ENCODE measurements at places on chromosomes 6 and 20. TPM values are rescaled to one million over a fixed set of nuclear protein-coding genes. Genes with fewer than 3 reads are reported as not detected.

GRCh38 chr6:125294036-125294435, 7.7 kb downstream of the HDDC2 start:
- no peak for DNase-seq

DNA sequence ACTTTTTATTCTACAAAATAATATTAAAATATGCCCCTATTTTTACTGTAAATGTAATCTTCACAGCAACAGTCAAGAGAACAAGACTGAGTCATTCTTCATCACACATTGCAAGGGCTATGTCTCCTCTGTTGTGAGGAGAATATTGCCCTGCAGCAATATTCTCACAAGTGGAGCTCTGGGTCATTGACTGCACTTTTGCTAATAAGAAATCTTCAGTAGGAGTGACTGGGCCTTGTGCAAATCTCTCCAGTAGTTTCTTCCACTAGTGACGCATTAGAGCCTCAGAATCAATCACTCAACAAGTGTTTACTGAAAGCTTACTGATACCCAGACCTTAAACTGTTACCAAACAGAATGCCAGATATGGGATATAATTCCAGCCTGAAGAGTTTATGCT, 49.1 kb downstream of the LAMA2 start:
- peak; percentile 2 for DNase-seq

DNA sequence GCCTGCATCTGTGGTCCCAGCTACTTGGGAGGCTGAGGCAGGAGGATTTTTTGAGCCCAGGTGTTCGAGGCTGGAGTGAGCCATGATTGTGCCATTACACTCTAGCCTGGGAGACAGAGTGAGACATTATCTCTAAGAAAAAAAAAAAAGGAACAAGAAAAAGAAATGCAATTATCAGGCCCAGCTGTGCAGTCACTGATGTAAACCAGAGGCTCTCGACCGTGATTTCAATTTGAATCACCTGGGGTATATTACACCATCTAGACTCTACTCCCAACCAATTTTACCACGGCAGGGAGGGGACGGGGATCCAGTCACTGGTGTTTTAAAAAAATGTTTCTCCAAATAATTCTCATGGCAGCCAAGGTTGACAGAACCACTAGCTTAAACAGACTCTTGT, 48.8 kb upstream of the NKX2-2 start:
- DNase-seq, result no peak

DNA sequence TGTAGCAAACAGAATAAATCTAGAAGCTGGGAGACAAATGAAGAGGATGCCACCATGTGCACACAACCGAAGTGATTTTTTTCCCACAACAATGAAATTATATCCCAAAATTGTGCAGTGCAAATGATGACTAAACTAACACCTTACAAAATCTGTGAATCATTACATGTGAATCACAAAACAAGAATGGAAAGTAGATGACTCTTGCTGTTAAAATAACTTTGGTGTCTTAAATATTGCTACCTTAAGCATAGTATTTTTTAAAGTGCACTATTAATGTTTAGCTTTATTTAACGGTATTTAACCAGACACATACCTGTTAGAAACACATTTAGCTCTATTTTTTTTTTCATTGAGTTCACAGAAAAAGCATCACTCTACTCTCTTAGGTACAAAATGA, 190.8 kb downstream of the TBC1D32 start:
- no peak for DNase-seq

GRCh38 chr6:4624726-4625125, 151.5 kb upstream of the CDYL start:
- no peak for DNase-seq

GRCh38 chr6:89564752-89565427, 73.7 kb downstream of the LYRM2 start:
- no peak for DNase-seq

DNA sequence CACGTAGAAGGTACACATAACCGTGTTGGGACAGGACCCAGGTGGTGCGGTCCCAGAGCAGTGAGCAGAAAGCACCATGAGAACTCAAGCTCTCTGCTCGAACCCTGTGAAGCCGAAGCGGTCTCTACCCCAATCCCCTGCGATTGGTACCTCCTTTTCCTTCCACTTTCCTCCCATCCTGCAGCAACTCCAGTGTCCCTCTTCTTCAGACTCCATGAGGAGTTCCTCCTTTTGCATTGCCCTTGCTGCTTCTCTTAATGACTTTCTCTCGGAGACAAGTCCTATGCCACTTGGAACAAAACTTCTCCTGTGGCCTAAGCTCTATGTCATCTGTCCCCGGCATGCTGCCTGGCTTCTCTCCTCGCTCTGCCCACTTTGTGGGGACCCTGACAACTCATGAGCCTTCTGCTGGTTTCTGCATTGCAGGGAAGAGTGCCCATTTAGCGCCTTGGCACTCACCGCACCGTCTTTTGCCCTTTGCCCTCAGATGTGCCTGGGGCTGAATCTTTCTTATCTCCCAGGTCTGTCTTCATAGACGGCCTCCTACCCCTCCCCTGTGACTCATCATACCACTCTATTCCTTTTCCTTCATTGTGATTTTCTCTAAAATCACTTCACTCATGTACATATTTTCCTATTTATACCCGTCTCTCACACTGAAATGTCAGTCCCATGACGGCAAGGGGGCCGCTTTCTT, 9.2 kb upstream of the ZNF831 start:
- no peak for DNase-seq

DNA sequence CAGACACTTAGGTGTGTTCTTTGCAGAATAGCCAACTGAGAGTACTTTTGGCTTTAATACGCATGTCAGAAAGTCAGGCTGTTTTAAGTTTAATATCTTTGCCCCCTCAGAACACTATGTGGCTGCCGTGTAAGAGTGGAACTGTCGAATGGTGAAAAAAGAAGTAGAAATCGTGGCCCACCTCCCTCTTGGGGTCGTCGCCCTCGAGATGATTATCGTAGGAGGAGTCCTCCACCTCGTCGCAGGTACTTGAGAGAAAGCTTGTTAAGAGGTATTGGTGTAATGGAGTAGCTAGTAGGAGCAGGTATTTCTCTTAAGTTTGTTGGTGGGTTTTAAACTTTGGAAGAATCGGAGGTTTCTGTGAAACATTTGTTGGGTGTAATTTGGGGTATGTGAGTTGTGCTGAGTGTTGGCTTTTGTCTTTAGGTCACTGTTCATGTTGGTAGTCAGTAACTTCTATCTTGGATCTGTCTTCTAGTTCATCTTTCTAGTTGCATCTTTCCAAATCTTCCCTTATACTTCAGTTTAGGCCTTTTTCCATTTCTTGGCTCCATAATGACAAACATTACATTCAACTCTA, 4.7 kb downstream of the SRSF3 start:
- DNase-seq, result no peak

GRCh38 chr6:163745536-163746400, 331.2 kb downstream of the QKI start:
- peak; percentile 17 for DNase-seq

GRCh38 chr6:33746036-33746600, 587 bp downstream of the IP6K3 start:
- DNase-seq, result no peak

DNA sequence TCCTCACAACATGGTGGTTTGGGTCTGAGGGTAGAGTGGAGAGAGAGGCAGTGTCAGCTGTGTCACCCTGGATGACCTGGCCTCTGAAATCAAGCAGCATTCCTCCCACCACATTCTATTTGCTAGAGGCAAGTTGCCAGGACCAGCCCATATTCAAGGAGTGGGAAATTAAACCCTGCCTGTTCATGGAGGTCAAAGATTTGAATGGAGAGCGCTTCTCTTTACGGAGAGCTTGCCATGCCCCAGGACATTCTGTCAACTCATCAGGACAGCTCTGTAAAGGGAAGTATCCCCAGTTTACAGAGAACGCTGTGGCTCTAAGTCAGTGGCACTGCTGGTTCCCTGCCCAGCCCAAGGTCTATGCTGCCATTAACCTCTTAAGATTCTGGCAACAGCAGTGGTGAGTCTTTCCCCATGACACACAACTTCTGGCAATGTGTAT, 90.0 kb upstream of the INSM1 start:
- no peak for DNase-seq

GRCh38 chr20:4304601-4305000, 289.2 kb upstream of the RNF24 start:
- no peak for DNase-seq

DNA sequence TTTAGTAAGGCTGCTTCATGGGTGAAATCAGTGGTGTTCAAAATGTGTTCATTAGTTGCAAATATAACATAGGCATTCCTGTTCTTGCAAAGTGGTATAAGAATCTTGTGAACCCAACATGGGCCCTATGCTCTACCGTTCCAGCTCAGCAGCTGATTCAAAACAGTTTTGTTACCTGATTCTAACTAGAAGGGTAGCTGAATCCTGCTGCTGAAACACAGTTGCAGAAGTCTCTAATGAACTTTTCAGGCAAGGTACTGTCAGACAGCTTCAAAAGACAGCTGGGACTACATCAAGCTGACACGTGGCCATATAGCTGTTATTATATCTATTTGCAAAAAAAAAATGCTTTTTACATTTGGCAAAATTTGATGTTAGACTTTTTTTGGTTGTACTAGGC, 22.7 kb downstream of the THEMIS start:
- no peak for DNase-seq

DNA sequence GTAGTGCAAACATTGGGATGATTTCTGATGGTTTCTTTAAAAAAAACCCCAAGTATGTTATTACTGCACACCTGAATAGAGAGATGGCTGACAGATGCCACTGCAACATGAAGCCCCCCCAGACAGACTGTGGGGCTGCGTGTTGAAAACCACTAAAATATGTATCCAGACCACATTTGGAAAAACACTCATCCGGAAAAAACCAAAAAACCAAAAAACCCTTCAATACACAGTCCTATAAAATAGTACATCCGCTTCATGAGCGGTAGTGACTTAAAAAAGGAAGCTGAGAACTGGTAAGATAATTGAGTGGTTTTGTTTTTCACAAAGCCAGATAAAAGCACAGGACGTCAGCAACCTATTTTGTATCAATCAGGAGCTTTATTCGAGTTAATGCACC, 47.1 kb upstream of the EDN3 start:
- DNase-seq, result no peak

DNA sequence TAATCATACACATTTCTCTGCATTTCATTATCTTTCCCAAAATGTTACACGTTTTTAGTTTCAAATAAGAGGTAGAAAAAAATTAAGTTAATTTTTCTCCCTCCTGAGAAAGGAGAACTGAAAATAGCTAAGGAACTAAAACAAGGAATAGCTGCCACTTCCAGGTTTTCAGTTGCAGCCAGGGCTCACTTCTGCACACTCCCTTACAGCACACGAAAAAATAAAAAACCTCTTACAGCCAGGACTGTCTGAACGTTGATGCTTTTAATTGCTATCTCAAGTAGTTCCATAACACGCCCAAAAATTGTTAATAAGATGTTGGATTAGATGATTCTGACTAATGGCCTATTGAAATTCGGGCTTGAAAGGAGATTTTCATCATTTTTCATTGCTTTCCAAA, 153.7 kb upstream of the THBS2 start:
- no peak for DNase-seq

DNA sequence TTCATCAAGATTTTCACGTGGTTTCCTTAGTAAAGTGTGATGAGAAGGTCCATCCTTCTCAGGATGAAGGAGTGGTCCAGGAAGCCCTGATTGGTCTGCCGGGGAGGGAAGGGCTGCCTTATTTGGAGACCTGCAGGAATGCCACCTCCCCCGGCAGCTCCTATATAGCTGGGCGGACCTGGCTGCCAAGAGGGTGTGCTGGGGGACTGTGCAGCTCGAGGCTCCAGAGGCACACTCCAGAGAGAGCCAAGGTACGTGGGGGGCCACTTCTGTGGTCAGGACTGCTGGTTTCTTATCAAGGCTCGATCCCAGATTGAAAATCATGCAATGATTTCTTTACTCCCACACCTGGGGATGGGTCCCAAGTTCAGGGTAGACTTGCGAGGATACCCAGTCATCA, at the start of gene PRND:
PRND (plus strand) TSS at position 191 of the 400 bp plus-strand sequence. CDS start 2,643 bp downstream, outside the sequence.
- DNase-seq, result no peak

GRCh38 chr6:154430481-154430919, 73.9 kb upstream of the IPCEF1 start:
- no peak for DNase-seq

DNA sequence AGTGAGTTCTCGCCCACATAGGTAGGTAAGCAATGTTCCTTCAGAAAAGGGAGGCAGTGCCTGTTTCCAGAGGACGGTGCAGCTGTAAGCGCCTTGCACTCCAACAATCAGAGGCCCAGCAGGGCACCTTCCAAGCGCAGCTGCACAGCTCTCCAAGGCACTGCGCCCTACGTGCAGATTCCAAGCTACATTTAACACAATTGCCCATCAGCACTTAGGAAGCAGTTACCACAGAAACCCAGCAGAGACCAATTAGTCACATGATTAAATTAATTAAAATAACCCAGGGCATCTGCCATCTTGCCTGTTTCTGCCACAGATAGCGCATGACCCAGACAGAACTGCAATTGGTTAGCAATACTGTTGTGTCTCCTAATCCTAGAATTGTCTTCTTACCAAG, 65.5 kb downstream of the SOBP start:
- DNase-seq, result no peak

GRCh38 chr6:4351520-4352321, 216.3 kb upstream of the ECI2 start:
- peak; percentile 56 for DNase-seq

DNA sequence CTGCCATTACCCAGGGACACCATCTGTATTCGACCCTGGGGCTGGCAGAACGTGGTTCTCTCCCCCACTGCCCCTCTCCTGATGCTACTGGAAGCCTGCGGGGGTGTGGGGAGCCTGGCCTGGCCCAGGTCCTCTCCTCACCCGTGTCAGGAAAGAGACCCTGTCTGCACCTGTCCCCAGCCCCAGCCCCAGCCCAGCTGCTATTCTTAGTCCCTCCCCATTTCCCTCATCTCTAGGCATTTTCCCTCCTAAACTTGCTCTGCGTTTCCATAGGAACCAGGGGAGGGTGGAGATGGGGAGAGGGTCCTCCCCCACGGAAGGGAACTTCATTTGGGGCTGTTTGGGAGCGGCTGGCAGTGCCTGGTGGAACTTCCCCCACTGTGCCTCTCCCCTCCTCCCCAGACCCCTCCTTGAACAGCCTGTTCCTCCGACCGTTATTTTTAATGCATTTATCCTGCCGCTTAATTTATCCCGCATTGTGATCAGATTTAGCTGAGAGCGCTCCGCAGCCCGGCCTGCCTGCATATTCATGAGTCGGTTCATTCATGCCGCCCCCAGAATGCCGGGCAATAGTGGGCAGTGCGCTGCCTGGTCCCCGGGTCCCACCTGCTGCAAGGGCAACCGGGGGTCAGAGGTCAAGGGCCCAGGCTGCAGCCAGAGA, 31.8 kb upstream of the DLGAP4 start:
- no peak for DNase-seq

GRCh38 chr20:35734374-35734773, 7.7 kb downstream of the RBM39 start:
- DNase-seq, result no peak

DNA sequence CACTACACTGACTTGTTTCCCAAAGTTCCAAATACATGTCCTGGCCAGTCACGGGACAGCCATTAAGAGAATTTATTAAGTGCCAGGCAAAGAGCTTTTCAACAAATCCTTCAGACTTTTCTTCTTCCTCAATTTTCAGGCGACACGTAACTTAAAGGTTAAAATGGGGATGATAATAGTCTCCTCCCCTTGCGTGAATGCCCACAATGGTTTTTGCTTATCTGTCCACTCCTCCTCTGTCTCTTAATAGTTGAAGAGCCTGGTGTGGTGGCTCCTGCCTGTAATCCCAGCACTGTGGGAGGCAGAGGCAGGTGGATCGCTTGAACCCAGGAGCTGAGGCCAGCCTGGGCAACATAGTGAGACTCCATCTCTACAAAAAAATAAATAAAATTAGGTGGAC, 11.4 kb upstream of the PARD6B start:
- DNase-seq, result no peak

Gene DEFB124
- not detected for total RNA-seq

Gene KIF25
- 0.51 TPM for total RNA-seq

Gene COX4I2
- not detected for total RNA-seq

Gene BAG2
- total RNA-seq, result 7.7 TPM

Gene TRIM40
- not detected for total RNA-seq

Gene BTN1A1
- total RNA-seq, result not detected

Gene GPLD1
- 1.1 TPM for total RNA-seq
